ENCODE measurements at places on chromosomes 16 and 17.

DNA sequence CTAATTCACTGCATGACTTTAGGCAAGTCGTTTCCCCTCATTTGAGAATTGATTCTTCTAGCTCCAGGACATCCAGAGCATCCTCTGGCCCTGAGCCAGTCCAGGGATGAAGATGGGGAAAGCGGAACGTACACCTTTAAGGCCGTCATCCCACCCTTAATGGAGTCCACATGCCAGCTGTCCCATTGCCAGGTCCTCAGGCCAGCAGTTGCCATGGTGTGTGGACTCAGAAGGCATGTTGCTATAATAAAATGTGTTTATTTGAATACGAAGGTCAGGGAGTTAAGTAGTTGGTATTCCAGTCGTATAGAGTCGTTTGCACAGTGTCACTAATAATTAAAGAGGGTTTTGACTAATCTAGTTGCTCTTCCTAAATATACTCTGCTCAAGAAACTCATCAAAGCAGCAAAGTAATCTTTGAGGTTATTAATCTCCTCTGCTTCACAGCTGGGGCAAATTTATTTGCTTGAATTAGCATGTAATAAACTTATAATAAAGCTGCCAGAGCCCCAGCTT, 30.4 kb downstream of the CCDC182 start:
- H3K4me3 ChIP-seq: no peak overlapping the region
- no peaks in the 10 kb centered on the region for H3K36me3 ChIP-seq

GRCh38 chr17:27473748-27474609, 17.7 kb downstream of the KSR1 start:
- no peak overlapping the region for H3K27ac ChIP-seq
- no peak overlapping the region for H3K4me3 ChIP-seq
- no peaks in the 10 kb centered on the region for H3K27me3 ChIP-seq
- no peaks in the 10 kb centered on the region for H3K36me3 ChIP-seq

DNA sequence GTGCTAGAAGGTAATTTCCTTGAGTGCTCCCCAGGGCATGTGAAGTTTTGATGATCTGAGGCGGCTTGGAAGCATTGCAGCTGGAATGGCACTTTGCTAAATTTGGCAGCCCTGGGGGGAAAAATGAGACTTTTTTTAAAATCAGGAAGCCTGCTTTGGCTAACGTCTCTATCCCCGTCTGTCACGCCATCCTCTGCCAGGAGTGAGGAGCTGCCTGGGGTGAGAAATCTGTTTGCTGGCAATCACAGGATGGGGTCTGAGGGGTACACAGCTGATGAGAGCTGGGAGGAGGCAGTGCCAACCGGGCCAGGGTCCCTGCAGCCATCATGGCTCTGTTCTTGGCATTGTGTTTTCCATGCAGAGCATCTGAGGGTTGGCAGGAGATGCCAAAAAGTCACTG, 2.0 kb downstream of the ABCC12 start:
- no peak overlapping the region for H3K27ac ChIP-seq
- no peak for DNase-seq
- no peaks in the 10 kb centered on the region for H3K27me3 ChIP-seq
- no peak overlapping the region for H3K4me3 ChIP-seq

DNA sequence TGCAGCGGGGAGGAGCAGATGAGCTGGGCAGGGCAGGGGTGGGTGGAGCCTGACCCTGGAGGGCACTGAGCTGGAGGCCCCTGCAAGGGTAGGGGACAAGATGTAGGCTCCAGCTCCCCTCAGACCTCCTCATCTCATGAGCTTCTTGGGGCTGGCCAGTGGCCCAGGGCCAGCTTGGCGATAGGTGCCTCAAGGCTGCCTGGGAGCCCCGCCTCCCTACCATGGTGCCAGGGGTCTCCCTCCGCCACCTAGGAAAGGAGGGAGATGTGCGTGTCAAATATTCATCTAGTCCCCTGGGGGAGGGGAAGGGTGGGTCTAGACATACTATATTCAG, 3.9 kb downstream of the HIRIP3 start:
- no peak overlapping the region for H3K27ac ChIP-seq
- H3K4me1 ChIP-seq: no peaks in the 10 kb centered on the region
- no peaks in the 10 kb centered on the region for H3K27me3 ChIP-seq
- H3K4me3 ChIP-seq: no peak overlapping the region
- H3K36me3 ChIP-seq: peaks cover 49% of the 10 kb centered on the region

DNA sequence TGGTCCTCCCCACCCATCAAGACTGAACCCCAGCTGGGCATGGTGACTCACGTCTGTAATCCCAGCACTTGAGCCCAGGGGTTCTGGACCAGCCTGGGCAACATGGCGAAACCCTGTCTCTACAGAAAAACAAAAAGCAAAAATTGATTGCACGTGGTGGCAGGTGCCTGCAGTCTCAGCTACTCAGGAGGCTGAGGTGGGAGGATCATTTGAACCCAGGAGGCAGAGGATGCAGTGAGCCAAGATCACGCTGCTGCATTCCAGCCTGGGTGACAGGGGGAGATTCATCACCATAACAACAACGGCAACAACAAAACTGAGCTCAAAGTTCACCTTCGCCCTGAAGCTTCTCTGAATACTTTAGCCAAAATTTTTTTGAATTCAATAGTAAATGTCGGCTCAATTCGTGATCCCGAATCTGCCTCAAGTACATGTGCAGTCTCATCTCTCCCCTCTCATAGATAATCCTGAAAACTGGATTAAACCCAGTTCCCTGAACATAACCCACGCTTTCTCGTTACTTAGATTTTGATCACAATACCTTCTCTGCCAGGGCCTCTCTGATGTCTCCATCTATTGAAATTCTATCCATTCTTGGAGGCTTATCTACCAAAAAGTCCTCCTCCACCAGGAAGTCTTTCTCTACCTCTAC, 13.5 kb upstream of the MYH10 start:
- H3K27me3 ChIP-seq: peaks cover 10% of the 10 kb centered on the region
- no peaks in the 10 kb centered on the region for H3K36me3 ChIP-seq
- no peak overlapping the region for H3K4me3 ChIP-seq
- DNase-seq: no peak

Measured in endodermal cell (in vitro differentiated cells).